ENCODE measurements at places on chromosomes 7 and 10.

- no peak for DNase-seq
Observed at GRCh38 chr10:128877936-128878335, 589.1 kb upstream of the MGMT start.

- no peak for DNase-seq
Observed at GRCh38 chr10:52965509-52965908, 192.9 kb upstream of the MBL2 start.

- DNase-seq: no peak
Observed at GRCh38 chr10:26706206-26706605, 8.7 kb downstream of the PDSS1 start.

DNA sequence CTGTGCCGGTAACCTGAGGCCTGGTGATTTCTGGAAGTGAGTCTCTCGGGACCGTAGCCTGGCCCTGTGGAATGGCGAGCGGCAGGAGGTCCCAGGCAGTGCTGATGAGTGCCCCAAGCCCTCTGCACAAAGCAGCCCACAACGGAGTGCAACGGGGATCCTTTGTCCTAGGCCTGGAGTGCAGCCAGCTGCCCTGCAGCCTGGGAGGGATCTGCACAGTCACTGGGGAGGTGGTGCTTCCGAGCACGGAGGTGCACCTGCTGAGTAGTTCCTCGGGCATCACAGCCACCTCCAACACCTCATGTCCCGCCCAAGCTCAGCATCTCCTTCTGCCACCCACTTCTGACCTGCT is 162.8 kb upstream of the ZMIZ1 start:
- DNase-seq: no peak

- DNase-seq: no peak
Observed at GRCh38 chr10:30368065-30368718, 19.1 kb upstream of the MTPAP start.

DNA sequence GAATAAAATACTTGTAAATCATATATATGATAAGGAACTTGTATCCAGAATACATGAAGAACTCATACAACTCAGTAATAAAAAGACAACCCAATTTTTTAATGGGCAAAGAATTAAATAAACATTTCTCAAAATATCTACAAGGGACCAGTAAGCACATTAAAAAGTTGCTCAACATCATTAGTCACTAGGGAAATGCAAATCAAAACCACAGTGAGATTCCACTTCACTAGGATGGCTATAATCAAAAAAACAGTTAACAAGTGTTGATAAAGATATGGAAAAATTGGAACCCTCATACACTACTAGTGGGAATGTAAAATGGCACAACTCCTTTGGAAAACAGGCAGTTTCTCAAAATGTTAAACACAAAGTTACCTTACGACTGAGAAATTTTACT is 40.3 kb upstream of the YAE1 start:
- no peak for DNase-seq

- no peak for DNase-seq
Observed at GRCh38 chr10:126777714-126778113, 107.2 kb upstream of the C10orf90 start.

- DNase-seq: no peak
Observed at GRCh38 chr10:48896756-48897440, 42.7 kb downstream of the LRRC18 start.

DNA sequence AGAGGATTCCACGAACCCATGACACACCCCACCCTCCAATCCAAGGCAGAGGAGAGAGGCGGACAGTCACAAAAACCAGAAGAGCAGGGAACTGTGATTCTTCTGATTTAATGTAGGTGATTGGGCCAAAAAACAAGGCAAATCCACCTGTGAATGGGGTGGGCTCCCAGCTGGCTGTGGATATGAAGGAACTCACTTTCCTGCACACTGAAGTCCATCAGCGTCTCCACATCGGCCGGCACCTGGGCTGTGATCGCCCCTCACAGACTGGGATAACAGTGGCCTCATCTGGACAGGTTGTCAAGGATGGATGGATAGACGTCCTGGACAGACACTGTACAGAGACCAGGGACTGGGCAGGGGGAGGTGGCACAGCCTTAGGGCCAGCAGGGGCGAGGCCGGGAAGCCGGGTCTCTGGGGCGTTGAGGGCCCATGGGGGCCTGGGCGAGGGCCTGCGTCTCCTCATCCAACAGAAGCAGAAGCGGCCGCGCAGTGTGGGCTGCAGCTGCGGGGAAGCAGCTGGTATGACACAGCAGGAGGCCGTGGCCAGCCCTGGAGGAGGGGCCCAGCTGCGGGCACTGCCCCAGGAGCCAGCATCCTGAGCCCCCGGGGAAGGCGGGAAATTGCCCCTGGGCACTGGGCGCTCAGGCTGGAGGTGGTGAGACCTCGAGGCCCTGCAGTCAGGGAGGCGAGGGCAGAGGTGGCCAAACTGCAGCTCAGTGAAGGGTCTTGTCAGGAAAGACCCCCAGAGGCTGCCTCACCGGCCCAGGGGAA is 54.2 kb downstream of the DIP2C start:
- no peak for DNase-seq

DNA sequence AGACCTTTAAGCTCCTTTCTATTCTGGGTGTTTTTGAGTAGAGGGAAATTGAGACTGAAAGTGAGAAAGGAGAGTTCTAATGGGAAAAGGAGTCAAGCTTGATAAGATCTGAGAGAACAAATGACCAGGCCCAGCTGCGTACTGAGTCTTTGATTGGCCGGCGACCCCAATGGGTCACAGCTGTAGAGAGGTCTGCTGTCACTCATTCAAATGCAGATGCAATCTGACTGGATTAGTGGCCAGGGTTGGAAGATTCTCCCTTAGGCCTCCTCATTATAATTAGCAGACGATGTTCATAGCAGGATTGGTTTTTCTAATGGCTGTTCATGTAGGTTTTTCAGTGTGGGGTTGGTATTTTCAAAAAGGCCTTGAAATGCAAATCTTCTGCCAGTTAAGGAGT is 127.2 kb upstream of the SLC25A13 start:
- no peak for DNase-seq

DNA sequence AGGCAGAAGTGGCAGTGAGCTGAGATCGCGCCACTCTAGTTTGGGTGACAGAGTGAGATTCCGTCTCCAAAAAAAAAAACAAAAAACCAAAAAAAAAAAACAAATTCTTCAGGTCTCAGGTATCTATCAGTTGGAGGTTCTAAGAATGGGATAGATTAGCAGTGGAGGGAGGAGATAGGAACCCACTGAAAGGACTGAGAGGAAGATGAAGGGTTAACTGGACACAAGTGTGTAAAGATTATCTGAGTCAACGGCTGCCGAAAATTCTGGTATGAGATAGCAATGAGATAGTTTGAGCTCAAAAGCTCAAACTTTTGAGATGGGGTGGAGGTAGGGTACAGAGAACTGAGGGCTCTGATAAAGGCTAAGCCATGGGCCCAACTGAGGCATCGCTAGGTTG is 12.8 kb downstream of the ZNF467 start:
- DNase-seq: no peak

- peak; percentile 50 for DNase-seq
Observed at GRCh38 chr10:67697724-67698131, 1.7 kb upstream of the CTNNA3 start.

GRCh38 chr7:112509402-112509801 is 28.6 kb downstream of the LSMEM1 start:
- no peak for DNase-seq

DNA sequence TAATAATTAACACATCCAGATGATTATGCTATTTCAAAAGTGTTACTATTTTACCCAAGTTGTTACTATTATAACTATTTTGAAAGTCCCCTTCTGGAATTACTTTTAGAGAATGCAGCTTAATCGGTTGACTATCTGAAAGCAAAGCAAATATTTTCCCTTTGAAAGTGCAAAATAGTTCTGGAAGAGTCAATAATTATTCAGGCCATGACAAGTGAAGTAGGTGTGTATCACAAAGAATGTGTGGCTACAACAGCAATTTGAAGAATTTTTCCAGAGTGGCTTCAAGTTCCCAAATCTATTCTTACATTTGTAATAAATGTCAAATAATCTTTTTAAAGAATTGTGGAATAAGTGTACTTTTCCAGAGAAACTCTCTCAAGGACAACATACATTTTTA is 42.8 kb downstream of the RNLS start:
- no peak for DNase-seq

DNA sequence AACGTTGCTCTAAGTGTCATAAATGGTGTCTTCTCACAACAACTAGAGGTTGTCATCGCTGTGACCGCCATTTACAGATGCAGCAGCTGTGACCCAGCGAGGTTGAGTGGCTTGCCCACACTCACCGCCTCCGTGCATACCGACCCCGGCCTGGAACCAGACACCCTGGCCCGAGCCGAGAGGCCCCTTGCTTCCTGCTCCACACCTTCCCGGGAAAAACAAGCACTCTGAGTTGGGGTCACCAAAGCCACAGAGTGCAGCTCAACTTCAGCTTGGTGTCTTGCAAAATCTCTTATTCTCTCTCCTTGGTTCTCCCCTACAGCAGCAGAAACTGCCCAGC is 115.7 kb upstream of the PPP2R2D start:
- DNase-seq: no peak

DNA sequence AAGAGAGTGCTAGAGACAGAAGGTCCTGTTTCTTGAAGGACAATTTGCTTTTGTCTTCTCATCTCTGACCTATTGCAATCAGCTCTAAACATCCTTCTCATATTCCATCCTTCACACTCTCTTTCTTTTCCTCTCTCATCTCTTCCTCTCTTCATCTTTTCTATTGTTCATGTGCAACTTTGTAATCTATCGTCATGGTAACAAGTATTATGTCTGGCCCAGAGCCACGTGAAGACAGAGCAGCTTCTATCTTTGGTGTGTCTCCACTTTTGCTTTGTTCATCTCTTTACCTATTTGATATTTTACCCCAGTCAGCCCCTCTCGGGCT is 104.9 kb upstream of the ABCB5 start:
- DNase-seq: no peak
